Mesothelial cell of epicardium (in vitro differentiated cells): ENCODE measurements at places on chromosomes 1 and 21. TPM values are rescaled to one million over a fixed set of nuclear protein-coding genes. Genes with fewer than 3 reads are reported as not detected.
A peak's percentile ranks its signal among the peaks of the same experiment; 100 is the strongest.

GRCh38 chr1:24151175-24151533 is 8.2 kb upstream of the IL22RA1 start:
- H3K4me3 ChIP-seq, result peak overlapping the region; percentile 59
- H3K4me1 ChIP-seq, result peaks cover 45% of the 10 kb centered on the region
- DNase-seq, result peak; percentile 43

DNA sequence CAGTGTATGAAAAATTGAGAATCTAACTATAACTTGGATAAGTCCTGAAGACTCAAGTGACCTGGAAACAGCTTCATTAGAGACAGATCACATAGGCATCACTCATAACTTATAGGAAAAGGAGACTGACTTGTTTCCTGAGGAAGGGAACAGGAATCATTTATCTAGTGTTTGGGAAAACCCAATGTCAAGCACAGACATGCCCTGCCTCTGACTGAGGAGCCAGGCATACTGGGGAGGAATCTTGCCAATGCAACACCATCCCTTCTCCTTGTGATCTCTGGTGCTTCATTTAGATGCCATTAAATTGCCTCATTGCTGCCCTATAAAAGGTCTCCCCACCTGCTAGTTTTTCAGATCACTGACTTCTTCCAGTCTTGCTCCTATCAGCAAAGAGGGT is 10.3 kb downstream of the LCE4A start:
- H3K4me3 ChIP-seq, result no peak overlapping the region
- no peaks in the 10 kb centered on the region for H3K27me3 ChIP-seq
- DNase-seq, result no peak
- H3K36me3 ChIP-seq, result no peaks in the 10 kb centered on the region
- no peak overlapping the region for H3K27ac ChIP-seq

FAM177B gene
- not detected in 3 replicates for total RNA-seq

DNA sequence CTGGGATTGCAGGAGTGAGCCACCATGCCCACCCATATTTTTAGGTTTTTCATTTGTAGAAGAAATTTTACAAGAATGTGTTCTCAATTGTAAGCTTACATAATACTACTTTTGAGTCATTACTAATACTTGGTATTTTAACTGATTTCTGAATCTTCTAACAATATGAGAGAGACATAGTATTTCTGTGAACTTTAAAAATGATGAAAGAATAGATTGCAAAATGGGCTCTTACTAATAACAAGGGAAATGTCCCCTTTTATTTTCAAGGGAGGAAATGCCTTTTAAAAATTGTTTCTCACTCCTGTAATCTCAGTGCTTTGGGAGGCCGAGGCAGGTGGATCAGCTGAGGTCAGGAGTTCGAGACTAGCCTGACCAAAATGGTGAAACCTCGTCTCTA is 5.9 kb downstream of the AGO3 start:
- peak overlapping the region; percentile 84 for H3K27ac ChIP-seq
- DNase-seq, result no peak
- H3K4me1 ChIP-seq, result peaks cover 36% of the 10 kb centered on the region
- no peaks in the 10 kb centered on the region for H3K36me3 ChIP-seq
- no peaks in the 10 kb centered on the region for H3K27me3 ChIP-seq

DNA sequence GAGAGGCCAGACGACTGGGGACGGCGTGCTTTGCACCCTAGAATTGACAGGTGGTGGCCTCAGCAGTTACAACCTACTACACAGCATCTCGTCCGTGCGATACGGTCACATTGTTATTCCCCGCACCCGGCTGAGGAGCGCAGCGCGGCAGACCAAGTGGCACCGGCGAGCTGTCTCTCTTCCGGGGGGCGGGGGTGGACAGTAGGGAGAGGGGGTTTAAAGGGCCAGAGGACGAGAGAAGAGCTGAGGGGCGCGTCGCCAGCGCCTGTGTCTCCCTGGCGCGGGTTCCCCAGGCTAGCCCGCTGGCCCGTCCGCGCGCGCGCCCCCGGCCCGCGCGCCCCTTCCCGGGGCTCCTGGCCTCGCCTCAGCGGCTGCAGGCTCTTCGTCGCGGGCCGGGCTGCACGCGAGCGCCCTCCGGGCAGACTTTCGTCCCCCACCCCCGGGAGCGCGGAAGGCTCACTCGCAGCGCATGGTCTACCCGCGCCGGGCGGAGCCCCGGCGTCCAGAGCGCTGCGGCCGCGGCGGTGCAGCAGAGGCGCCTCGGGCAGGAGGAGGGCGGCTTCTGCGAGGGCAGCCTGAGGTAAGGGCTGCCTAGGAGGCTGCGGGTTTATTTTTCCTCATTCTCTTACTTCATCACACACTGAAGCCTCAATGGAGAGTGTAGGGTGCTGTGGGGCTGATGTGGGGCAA is at the start of gene PDE4B:
Gene PDE4B (plus strand): TSS at position 227 of the 690 bp plus-strand sequence.
- H3K36me3 ChIP-seq, result no peaks in the 10 kb centered on the region
- H3K4me3 ChIP-seq, result peak within 1 kb of the TSS; percentile 73
- H3K27me3 ChIP-seq, result peaks cover 83% of the 10 kb centered on the region
- H3K4me1 ChIP-seq, result peaks cover 11% of the 10 kb centered on the region

DNA sequence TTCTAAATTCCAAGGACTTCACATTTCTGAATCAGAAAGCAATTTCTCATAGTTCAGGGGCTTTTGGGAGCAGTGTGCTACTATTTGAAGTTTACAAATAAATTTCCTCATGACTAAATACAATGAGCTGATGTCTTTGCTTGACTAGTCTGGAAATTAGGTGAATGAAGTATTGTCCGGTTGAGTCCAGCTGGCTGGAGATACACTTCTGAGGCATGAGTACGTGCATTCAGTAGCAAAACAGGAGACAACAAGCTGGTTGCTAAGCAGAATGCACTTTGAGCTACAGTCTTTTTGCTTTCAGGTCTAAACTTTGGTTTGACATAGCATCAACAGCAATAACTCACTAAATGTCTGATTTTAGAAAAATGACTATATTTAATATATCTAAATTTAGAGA is 27.1 kb downstream of the ZNHIT6 start:
- peak overlapping the region; percentile 25 for H3K27ac ChIP-seq
- no peak overlapping the region for H3K4me3 ChIP-seq
- no peak for DNase-seq

- H3K27me3 ChIP-seq, result no peaks in the 10 kb centered on the region
- H3K27ac ChIP-seq, result no peak overlapping the region
- DNase-seq, result no peak
- peaks cover 9% of the 10 kb centered on the region for H3K4me1 ChIP-seq
Observed at GRCh38 chr1:56028244-56028643, 551.1 kb downstream of the PLPP3 start.

DNA sequence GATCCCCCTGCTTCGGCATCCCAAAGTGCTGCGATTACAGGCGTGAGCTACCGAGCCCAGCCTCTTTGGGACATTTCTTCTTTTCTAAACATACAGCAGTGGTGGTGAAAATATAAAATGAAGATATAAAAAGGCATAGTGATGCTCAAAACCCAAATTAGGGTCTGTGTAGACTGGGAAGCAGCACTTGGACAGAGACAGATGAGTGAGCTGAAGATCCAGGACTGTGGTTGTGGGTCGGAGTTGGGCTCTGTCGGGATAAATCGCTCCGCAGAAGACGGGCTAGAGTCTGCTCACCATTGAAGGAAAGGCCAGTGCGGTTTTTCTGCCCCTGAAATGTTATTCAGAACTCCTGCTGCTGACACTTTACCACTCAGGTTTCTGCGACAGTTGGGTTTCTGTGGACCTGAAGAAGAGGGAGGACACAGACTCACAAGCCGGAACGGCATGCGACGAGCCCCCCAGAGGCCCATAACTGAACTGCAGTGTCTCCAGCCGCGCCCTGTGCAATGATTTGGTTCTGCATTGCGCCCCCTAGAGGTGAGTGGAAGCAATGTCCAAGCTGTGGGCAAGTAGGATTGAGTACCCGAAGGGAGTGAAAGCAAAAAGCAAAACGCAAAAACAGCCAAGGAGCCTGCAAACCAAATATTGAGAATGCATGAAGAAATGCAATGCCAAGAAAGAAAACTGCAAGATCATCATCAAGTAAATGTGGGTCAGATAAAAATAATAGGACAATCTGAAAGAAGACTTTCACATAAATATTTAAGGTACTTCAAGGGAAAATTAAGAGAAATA is 66.6 kb downstream of the GABPA start:
- H3K4me1 ChIP-seq, result peaks cover 2% of the 10 kb centered on the region
- no peak overlapping the region for H3K27ac ChIP-seq
- H3K27me3 ChIP-seq, result peaks cover 6% of the 10 kb centered on the region

DNA sequence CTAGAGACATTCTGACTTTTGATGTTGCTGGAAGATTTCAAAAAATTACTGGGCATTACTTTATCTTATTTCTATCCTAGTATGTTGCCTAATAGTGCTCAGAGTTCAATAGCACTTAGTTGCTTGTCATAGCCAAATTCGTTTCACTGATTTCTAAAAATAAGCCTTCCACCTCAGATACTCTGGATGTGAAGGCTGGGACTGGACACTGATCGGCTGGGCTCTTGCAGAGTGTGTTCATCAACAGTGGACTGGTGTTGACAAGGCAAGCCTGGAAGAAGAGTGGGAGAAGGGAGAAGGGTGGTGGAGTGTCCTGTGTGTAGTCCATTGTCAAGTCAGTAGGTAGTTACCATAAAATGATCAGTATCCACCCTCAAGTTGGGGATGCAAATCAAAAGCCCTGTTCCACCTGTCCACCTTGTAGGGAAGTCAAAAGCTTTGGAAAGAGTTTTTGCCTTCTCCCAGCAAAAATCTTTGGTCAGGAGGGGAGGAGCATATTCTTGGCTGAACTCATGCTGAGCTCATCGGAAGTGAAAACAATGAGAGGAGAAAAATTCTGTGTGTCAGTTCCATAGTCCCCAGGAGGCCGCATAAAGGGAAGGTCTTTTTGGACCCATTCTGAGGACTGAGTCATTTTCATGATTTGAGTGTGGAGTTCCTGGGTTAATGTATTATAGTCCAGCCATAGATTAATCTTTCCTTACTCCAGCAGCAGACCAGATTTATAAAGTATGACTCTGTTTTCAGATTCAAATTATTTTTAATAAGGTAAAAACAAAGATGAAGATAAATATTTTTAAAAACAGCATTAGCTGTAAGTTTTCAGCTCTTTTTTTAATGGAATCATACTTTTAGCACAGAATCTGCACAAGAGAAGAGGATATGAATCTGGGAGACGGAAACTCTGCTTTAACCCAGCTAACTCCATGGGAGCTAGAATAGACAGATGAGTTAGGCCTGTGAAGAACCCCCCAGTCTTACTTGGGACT is 99.5 kb upstream of the BMP8A start:
- H3K27ac ChIP-seq, result peak overlapping the region; percentile 70
- H3K4me1 ChIP-seq, result peaks cover 58% of the 10 kb centered on the region
- DNase-seq, result no peak
- H3K27me3 ChIP-seq, result no peaks in the 10 kb centered on the region
- no peak overlapping the region for H3K4me3 ChIP-seq
- peaks cover 22% of the 10 kb centered on the region for H3K36me3 ChIP-seq

SNX7 gene
- total RNA-seq, result 16.1 to 20.2 TPM (median 18.8 TPM) in 3 replicates

- H3K27me3 ChIP-seq, result no peaks in the 10 kb centered on the region
- H3K4me3 ChIP-seq, result no peak overlapping the region
- DNase-seq, result no peak
- H3K27ac ChIP-seq, result no peak overlapping the region
- peaks cover 16% of the 10 kb centered on the region for H3K4me1 ChIP-seq
Observed at GRCh38 chr1:183716286-183716685, 63.2 kb upstream of the APOBEC4 start.
